ENCODE measurements at places on chromosomes 2 and 18.

GRCh38 chr2:236216711-236217110, 47.5 kb downstream of the ASB18 start:
- DNase-seq = no peak

- DNase-seq = no peak
Observed at GRCh38 chr18:38648179-38648578, 1082.6 kb upstream of the CELF4 start.

- DNase-seq = no peak
Observed at GRCh38 chr2:70751881-70752280, 16.1 kb downstream of the ADD2 start.

DNA sequence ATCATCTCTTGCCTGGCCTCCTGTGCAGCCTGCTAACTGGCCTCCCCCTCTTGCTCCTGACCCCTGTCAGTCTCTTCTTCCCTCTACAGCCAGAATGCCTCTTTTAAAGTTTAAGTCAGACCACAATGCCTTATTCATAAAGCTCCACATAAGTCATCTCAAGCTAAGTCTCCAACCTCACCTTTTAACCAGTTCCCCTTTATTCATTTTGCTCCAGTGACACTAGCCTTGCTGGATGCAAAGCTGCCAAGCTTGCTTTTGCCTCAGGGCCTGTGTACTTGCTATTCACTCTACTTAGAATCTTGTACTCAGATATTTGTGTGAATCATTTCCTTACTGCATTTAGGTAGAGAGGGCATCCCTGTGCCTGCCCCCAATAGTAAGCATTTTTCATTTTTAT, 180.9 kb downstream of the PDE1A start:
- no peak for DNase-seq

- no peak for DNase-seq
Observed at GRCh38 chr18:79754022-79754761, 43.5 kb upstream of the KCNG2 start.

GRCh38 chr18:29361843-29362242, 1184.9 kb upstream of the CDH2 start:
- DNase-seq = no peak

DNA sequence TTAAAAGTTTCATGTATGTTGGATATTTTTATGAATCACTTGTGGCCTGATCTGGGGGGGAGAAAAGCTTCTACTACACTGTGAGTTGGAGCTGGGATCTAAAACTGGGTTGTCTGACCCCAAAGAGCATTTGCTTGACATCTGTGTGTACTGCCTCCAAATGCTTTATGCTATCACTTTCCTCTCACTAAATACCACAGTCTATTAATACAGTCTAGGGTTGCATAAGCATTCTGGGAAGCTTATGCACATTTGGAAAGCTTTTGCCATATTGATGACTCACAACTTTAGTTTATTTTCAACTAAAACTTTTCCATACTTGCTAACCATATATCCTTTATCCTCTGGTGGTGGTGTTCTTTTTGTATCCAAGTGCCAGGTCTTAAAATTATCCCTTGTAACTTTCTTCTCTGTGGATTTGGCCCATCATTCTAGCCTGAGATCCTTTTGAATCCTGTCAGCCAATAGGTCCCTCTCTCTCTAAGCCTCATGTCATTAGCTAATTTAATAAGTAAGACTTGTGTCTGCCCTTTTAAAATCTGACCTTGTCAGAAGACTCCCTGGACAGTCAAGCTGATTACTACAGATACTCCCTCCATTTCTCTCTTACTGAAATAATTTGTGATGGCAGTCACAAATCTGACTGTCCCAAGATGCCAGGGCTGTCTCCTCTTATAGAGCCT, 72.7 kb downstream of the NXPH2 start:
- DNase-seq = no peak

DNA sequence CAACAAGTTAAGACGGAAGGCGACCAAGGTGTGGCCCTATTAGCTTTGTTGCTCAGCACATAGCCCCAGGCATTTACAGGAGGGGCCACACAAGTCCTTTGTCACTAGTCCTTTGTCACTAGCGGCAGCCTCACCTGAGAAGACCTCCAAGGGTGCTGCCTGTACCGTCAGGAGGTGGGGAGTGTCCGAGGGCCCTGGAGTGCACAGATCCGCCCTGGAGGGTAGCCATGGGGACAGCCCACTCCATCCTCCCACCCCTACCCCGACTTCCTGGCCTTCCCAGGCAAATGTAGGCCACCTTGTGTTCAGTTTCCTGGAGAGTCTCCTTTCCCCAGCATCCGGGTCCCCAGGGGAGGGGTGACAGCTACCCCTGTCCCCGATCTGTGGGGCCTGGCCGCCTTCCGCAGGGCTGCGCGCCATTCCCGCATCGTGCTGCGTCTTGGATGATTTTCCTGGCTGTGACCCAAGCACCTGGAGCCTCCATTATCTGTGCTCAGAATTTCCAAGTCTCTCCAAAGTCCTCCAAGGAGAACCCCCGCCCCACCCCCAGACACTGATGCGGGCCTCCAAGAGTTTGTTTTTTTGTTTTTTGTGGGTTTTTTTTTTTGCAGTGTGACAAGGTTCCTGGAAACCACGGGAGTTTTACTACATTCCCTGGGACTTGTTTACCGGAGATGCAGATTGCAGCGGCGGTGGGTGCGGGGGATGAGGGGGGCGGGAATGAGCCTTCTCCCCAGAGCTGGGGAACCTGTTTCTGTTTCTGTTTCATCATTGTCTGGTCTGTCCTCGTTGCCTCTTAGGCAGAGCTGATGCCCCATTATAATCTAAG, 28.6 kb downstream of the TEX44 start:
- DNase-seq = peak; percentile 29

DNA sequence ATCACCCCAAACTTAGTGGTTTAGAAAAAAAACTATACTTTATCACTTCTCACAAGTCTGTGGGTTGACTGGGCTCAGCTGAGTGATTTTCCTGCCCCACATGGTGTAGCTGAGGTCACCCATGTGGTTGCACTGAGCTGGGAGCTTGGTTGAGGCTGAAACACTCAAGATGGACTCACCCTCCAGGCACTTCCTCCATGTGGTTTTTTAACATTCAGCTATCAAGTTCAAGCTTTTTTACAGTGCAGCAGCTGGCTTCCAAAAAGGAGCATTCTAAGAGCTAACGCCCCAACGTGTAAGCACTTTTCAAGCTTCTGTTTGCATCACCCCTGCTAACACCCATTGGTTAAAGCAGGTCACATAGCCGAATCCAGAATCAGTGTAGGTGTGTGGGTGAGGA, 105.9 kb upstream of the CREB1 start:
- peak; percentile 34 for DNase-seq

DNA sequence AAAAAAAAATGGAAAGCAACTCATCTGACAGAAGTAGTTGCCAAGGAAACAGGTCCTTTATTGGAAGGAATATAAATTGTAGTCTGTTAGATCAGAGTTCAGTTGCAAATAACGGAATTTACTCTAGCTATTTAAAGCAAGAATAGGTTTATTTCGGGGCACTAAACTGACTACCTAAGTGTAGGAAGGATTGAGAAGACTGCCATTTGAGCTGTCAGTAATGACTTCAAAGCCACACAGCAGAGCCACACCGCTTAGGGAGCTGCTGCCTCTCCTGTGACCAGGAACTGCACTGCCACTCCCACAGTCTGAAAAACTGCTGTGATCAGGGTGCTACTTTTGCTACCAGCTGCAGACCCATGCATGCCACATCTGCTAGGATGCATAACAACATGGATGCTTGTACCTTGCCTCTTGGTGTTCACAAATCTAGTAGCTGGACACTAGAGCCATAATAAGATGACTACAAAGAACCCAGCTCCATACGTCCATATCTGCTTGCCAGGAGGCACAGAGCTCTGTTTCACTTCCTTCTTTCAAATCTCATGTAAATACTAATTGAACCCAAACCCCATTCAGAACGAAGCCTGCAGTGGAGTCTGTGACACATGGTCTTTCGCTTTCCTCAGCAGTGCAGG, 2.2 kb downstream of the DSG2 start:
- DNase-seq = no peak

- DNase-seq = no peak
Observed at GRCh38 chr2:63827749-63828148, 13.9 kb upstream of the UGP2 start.

DNA sequence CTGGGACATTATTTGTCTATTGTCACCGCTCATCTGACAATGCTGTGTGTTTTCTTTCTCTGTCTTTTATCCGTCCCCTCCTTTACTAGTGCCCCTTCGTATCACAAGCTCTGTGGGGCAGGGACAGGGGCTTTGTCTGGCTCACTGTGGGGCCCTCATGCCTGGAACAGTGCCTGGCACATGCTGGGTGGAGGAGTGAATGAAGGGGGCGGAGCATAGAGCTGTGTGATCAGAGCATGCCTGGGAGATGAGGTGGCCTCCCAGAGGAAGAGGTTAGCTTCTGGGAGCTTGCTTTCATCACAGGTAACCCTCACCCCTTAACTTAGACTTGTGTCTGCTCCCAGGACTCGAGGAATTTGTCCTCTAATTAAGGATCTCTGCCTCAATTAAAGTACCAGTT, 16.4 kb downstream of the MTCL1 start:
- DNase-seq = no peak

- no peak for DNase-seq
Observed at GRCh38 chr2:163667064-163667887, 68.5 kb downstream of the FIGN start.

GRCh38 chr2:238835726-238836301, 12.1 kb upstream of the TWIST2 start:
- no peak for DNase-seq

- no peak for DNase-seq
Observed at GRCh38 chr2:27889774-27890145, 427 bp downstream of the RBKS start.

- no peak for DNase-seq
Observed at GRCh38 chr2:184558713-184559464, 39.4 kb upstream of the ZNF804A start.

- no peak for DNase-seq
Observed at GRCh38 chr2:186868344-186868743, 19.4 kb upstream of the ZSWIM2 start.

- DNase-seq = no peak
Observed at GRCh38 chr2:2039826-2040225, 291.2 kb downstream of the MYT1L start.

DNA sequence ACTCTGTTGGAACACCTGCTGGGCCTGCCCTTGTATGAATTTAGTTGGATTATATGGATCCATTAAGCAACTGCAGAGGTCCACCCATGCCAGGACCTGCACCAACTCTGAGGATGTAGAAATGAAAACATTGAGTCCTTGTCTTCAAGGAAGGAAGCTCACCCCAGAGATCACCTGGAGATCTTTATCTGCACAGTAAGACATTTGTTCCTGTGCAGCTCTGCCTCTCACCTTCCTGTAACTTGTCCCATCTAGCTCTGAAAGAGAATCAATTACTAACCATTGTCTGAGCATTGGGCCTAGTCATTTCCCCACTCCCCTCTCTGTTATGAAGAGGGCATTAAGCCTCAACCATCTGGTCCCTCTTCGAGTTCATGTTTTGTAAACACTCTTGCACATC, 105.2 kb upstream of the YWHAQ start:
- DNase-seq = peak; percentile 41

- no peak for DNase-seq
Observed at GRCh38 chr2:232668805-232669444, 28.2 kb upstream of the GIGYF2 start.

DNA sequence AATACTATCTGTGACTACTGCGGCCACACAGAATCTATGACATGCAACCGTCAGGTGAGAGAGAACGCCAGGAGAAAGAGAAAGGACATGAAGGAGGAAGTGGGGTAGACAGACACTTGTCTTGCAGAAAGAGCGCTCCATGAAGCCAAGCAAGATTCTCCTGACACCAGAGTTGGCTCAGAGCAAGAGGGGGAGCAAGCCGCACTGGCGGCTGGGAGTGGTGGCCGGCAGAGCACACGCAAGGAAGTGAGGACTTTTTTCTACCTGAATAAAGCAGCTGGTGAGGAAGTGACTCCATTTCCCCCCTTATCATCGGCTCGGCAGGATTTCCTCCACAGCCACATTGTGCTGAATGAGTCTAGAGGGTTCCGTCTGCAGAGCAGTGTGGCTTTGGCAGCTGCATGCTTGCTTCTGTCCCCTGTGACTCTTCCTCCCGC, 181.6 kb downstream of the BCL2 start:
- peak; percentile 65 for DNase-seq

- DNase-seq = no peak
Observed at GRCh38 chr18:46712406-46712805, 44.4 kb downstream of the ST8SIA5 start.

DNA sequence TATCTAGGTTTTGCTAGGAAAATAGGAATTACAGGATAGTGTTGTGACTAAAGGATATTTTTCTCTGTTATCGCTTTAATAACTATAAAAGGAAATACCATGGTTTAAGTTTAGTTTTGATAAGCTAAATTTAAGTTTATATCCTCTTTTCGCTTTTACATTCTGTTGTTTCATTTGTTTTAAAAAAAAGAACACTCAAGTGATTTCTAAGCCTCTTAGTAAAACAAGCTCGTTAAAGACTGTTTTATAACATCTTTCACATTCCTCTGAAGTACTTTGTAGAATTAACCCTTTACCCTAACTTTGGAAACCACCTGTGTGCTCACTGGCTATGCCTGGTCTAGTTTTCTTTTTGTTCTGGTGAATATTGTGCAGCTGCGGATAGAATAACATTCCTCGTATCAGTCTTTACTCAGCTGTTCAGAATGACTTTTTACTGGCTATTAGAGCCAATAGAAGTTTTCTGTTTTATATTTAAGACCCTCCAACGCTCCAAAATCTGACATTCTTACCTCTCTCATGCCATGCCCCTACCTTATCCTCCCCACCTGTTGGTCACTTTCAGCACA, 183.1 kb downstream of the PTPRM start:
- DNase-seq = no peak

DNA sequence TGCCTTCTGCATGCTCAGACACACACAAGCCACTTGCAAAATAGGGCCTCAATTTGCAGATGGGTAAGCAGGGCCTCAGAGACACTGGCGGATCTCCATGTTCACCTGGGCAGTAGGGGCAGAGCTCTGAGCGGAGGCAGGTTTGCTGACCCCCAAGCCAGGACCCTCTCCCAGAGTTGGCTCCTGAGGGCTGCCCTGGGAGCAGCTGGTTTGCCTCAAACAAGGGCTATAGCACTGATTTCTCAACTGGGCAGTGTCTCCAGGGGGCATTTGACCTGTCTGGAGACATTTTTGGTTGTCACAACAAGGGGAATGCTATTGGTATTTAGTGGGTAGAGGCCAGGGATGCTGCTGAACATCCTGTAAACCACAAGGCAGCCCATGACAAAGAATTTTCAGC, 11.6 kb downstream of the GLI2 start:
- DNase-seq = no peak

DNA sequence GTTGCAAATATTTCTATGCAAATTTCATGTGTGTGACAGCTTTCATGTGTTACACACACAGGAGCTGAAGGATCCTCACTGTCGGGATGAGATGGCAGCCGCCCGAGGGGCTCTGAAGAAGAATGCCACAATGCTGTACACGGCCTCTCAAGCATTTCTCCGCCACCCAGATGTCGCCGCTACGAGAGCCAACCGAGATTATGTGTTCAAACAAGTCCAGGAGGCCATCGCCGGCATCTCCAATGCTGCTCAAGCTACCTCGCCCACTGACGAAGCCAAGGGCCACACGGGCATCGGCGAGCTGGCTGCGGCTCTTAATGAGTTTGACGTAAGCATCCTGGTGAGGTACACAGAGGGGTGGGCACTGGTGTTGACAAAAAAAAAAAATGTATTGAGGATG, 361.2 kb downstream of the CTNNA2 start:
- DNase-seq = no peak

Measured in CD4-positive, alpha-beta T cell treated with Interleukin-10 for 1 hour (primary cell).